ENCODE measurements at places on chromosomes 13 and 19. TPM values are rescaled to one million over a fixed set of nuclear protein-coding genes. Genes with fewer than 3 reads are reported as not detected.

DNA sequence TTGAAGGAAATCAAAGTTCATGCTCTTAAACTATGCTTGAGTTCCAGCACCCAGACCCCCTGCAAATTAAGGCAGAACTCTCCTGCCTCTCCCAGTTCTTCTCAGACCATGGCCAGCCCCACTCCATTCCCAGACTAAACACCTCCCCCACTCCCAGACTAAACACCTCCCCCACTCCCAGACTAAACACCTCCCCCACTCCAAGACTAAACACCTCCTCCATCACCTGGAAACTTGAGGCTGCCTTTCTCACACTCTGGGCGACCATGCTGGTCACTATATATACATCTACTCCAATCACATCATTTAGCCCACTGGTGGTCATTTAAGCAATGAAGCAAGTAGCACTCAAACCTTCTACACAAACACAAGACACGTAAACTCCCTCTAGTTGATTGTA, 57.2 kb downstream of the CAB39L start:
- DNase-seq: no peak

DNA sequence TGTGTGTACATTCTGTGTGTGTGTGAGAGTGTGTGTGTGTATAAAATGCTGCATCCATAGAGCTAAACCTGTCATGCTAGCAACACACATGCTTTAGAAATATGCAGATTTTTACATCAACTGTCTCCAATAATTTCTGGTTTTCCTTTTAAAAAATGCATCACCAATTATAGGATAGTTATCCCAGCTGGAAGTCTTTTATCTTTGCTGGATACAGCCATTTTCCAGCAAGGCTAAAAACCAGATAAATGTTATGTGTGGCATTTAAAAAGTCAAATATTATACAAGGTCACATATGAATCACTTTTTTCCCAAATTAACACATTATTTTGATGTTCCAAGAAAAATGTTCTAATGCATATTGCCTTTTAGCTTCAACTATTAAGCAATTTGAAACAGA, 202.0 kb upstream of the IPO5 start:
- no peak for DNase-seq

- DNase-seq: no peak
These were observed 62.9 kb upstream of the KLHL1 start for GRCh38 chr13:70171151-70171550.

DNA sequence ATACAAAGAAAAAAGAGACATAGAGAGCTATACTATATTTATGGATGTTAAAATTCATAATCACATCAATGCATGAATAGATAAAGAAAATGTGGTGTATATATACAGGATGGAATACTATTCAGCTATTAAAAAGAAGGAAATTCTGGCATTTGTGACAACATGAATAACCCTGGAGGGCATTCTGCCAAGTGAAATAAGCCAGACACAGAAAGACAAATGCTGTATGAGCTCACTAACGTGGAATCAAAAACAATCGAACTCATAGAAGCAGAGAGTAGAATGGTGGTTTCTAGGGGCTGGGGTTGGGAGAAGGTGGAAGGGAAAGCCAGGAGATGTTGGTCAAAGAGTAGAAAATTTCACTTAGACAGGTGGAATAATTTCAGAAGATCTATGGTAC, 24.0 kb downstream of the UTP14C start:
- no peak for DNase-seq

DNA sequence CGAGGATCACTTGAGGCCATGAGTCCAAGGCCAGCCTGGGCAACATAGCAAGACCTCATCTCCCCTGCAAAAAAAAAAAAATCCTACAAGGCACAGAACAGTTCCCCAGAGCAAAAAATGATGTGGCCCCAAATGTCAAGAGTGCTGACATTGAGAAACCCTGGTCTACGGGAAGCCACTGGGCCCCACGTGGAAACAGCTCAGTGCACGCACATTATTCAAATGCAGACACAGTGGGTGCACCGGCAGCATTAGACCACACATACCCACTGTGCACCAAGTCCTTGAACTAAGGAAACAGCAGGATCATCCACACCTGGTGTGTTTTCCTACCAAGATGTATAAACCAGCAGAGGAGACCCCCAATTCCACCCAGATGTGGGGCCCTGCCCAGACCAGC, 35.0 kb upstream of the ADGRE5 start:
- DNase-seq: no peak

DNA sequence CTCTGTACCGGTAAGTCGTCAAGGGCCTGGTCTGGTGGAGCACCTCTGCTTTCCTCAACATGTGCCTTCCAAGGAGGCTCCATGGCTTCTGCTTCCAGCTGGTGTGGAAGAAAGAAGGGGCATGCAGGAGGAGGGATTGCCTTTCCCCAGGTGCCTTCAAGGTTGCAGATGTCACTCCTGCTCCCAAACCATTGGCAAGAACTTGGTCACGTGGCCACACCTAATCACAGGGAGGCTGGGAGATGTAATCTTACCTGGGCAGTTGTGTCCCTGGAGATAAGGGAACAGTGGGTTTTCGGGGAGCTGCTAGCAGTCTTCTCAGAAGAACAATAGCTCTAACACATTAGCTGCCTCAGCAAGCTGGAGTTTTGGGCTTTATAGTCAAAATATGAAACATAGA, 9.7 kb upstream of the GPR18 start:
- no peak for DNase-seq

- DNase-seq: no peak
These were observed 115.4 kb upstream of the TMTC4 start for GRCh38 chr13:100789968-100790367.

- no peak for DNase-seq
These were observed 68.3 kb upstream of the MYO16 start for GRCh38 chr13:108561149-108561548.

DNA sequence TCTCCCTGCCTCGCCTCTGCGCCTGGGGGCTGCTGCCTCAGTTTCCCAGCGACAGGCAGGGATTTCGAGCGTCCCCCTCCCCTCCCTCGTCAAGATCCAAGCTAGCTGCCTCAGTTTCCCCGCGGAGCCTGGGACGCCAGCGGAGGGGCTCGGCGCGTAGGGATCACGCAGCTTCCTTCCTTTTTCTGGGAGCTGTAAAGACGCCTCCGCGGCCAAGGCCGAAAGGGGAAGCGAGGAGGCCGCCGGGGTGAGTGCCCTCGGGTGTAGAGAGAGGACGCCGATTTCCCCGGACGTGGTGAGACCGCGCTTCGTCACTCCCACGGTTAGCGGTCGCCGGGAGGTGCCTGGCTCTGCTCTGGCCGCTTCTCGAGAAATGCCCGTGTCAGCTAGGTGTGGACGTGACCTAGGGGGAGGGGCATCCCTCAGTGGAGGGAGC, 722 bp upstream of the ICAM1 start:
- peak; percentile 76 for DNase-seq

- no peak for DNase-seq
These were observed 3.1 kb downstream of the NCAN start for GRCh38 chr19:19214892-19215291.

DNA sequence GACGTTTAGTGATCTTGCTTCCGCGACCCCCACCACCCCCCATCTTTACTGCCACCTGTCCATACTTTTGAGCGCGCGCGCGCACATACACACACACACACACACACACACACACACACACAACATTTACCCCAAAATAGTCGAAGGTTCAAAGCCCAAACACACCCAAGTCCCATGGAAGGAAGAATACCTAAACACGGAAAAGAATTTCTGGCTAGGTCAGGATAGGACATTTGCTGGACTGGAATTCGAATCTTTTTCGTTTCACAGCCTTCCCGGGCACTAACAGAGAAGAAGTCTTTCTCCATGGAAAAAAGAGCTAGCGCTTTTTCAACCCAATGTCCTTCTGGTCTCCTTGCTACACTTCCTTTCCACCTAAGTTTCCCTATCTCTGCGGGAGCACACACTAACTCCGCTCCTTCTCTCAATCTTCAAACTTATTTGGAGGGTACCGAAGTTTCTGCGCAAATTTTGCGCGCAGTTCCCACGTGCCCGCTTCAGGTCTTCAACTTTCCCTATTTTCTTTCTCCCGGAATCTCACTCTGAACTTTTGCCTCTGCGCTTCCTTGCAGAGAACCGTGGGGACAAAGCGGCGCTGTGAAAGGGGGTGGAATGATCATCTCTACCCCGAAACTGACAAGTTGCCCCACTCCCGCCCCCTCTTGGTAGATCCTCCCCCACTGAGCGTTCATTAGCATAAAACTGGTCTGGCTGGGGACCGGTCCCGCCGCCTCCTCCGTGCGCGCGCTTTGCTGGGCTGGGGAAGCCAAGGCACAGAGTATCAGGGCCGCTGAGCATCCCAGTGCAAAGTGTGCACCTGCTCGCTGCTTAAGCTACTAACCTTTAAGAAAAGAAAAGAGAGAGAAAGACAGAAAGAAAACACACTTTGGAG, 2.7 kb downstream of the DACH1 start:
- DNase-seq: peak; percentile 56

Gene ZNF135
- total RNA-seq: 3.8 TPM

Gene TMEM143
- 108 TPM for total RNA-seq

Gene OR7A5
- not detected for total RNA-seq

Gene GRK1
- 0.85 TPM for total RNA-seq

Data from left ventricle myocardium inferior (tissue), 1 donor.